Breast epithelium (tissue), 4 donors: ENCODE measurements at places on chromosomes 4 and X.

DNA sequence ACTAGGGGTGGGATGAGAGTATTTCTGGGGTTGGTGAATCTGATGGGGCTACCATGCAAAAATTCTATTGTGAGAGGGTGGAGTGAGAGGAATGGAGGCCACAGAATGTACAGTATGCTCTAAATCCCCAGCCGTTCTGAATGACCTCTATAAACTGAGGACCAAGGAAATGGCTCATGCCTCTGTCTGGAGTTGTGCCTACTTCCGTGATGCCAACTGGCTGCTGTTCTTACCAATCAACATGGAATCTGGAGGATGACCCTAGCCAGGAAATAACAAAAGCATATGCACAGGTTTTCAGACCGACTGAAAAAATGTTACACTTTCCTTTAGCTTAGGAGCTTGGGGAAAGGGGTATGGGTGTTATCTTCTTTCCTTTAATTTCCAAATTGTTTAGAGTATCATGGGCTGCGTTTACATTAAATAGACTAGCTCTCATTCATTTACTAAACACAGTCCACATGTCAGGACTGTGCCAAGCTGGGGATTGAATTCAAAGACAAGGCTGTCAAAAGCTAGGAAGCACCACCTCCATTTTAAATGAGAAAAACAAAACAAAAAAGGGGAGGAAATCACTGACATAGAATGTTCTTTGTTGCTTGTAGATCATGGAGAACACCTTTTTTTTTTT, 20.2 kb upstream of the CCKAR start:
- no peak for DNase-seq

DNA sequence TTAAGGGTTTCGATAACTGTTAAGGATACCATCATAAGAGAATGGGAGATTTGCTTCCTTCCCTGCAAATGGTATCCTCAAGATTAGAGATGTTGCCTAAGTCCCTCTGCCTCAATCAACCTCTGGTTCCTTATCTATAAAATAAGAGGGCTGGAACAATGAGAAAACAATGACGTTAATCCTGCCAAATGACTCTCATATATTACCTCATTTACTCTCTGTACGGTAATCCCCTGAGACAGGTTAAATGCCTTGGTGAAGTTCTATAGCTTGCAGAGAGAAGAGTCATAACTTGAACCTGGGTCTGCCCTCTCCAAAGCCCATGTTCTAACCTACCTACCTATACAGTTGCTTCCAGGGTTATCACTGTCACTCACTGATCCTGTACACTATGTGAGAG, 100.2 kb upstream of the OTUD4 start:
- DNase-seq, result no peak

DNA sequence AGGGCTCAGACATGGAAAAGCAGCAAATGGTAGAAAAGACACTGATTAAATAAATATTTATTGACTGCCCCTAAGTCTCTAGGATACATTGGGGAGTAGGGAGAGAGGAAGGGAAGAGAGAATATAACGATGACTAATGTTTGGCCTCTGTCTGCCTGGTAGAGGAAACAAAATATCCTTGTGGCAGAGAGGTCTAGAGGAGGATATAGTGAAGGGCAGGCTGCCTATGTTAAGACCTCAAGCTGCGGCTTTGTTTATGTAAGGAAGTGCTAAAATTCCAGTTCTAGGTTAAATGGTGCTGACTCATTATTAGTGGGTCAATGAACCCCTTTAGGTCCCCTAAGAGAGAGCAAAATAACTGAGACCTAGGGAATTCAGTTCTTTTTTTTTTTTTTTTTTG, 427.3 kb upstream of the FTHL17 start:
- no peak for DNase-seq

DNA sequence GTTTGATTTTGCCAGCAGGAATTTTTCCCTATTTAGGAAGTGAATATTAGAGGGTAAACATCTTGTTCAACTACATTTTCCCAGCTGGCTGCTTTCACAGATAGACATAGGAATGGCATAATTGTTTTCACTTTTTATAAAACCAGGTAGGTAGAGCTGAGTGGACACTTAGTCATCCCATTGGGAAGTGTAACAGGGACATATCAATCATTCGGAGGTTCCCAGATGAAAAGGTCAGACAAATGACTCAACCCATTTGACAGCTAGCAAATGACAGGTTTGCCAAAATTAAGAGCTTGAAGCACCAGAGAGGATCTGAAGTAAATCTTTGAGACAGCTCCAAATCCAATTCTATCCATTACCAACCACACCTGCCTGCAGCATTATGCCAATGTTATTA, 205.3 kb downstream of the SLC39A8 start:
- no peak for DNase-seq

DNA sequence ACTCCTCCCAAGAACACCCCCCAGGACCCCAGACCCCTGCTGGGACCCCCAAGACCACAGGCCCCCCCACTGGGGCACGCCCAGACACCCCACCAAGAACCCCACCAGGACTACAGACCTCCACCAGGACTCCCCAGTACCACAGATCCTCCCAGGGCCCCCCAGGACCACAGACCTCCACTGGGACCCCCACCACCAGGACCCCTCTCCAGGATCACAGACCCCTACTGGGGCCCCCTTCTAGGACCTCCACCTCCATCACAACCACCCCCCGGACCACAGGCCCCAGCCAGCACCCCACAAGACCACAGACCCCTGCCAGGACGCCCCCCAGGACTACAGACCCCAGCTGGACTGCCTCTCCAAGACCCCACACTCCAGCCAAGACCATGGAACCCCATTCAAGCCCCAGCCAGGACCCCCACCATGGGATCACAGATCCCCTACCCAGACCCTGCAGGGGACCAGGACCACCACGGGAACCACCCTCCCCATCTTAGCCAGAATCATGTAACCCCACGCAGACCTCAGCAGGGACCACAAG, 855 bp upstream of the DHRSX start:
- DNase-seq, result no peak

- no peak for DNase-seq
Observed at GRCh38 chr4:90189178-90189577, 62.0 kb downstream of the CCSER1 start.

GRCh38 chr4:186762361-186762760, 38.7 kb upstream of the FAT1 start:
- DNase-seq, result no peak

DNA sequence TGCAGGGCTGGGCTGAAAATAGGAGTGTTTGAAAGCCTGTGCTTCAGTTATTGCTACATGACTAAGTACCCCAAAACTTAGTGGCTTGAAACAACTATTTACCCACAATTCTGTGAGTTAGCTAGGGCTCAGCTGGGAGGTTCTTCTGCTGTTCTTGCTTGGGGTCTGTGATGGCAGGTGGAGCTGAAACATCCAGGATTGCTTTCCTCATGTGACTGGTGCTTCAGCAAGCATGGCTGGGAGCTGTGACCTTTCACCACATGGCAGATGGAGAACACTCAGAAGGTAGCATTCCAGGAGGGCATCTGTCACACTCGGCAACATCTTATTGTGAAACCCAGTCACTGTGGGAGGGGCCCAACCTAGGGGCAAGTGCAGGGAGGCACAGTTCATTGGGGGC, 57.0 kb upstream of the TBC1D14 start:
- DNase-seq, result no peak

DNA sequence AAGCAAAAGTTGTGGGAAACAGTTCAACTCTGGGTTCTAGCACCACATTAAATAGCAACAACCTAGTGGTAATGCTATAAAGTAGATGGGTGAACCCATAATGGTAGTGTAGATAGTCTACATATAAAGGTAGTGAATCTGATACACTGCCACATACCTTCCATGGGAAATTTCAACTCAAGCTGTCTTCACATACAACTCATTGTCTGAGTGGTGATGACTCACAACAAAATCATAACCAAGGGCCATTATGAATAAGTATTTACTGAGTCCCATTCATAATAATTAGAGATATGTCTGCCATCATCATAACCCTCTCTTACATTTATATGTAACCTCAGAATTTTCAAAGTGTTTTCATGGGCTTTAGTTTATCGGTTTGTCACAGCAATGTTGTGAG, 34.8 kb downstream of the EGF start:
- DNase-seq, result no peak

- no peak for DNase-seq
Observed at GRCh38 chrX:102846544-102847236, 90.4 kb upstream of the RAB40AL start.

GRCh38 chr4:1043162-1043561, 31.7 kb downstream of the FGFRL1 start:
- DNase-seq, result no peak

GRCh38 chr4:175054980-175055379, 136.8 kb downstream of the ADAM29 start:
- no peak for DNase-seq

DNA sequence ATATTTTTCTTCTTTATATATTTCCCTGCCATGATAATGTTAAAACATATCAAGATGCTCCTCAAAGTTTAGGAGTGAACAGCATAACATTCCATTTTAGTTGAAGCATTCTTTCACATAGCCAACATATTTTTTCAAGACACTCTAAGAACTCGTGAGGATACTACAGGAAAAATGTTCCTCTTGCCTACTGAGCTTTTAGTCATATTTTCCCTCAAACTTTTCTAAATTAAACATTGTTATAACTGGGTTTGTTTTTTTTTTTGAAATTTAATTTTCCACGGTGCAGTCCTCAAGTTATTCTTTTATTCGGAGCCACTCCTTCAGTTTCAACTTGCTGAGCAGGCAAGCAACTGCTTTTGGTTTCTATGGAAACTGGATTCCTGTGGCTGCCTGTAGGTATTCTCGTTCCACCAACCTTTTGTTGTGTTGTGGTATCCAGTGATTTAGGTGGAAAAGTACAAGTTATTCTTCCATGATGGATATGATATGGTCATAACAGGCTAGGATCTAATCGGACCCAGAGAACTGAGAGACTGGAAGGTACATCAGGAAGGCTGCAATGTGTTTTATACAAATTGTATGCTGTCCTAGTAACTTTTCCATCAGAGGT, 248.0 kb downstream of the TRIML1 start:
- no peak for DNase-seq

DNA sequence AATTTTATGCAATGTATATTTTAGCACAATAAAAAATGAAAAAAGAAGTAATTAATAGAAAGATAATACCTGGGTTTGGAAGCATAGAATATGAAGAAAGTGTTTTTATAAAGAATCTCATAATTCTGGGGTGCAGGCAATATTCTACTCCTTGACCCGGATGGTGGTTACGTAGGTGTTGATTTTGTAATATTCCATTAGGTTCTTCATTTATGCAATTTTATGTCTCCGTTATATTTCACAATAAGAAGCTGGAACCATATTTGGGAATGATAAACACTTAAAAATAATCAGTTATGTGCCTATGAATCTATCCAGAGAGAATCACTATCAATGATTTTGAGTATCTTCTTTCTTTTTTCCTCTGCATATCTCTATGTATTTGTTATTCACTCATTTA, 38.5 kb downstream of the CHRNA9 start:
- no peak for DNase-seq

DNA sequence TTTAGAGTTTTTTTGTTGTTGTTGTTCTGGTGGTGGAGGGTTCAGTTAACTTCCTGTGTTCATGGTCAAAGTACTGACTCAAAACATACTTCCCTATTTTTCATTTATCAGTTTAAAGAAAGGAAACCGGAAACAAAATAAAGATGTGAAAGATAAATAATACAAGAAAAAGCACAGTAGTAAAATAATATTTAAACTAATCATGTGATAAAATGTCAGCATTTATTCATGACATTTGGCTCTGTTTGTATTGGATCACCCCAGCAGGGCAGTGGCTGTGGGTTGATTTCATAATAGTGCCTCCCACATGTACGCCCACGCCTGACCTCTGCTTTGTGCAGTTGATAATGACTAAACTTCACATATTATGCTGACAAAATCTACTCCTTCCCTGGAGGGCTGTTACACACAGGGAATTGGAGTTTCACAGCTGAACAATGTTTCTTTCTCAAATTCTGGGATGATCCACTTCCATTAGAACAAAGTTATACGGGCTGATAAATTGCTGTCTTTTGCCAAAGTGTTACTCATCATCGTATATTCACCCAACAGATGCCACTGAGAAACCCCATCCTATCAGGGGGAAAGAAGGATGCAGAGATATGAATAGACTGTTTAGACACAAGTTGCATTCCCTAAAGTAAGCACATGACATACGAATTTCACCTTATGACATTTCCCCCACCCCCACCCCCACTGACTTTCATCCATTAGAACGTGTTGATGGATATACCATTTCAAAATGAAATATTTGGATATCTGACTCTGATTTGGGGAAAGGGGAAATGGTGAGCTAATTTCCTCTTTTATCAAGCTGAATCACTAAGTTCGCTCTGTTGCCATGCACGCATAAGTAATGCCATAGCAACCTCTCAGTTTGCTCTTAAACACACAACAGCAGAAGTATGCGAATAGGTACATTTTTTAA, 48.3 kb downstream of the AMELX start:
- DNase-seq, result no peak

DNA sequence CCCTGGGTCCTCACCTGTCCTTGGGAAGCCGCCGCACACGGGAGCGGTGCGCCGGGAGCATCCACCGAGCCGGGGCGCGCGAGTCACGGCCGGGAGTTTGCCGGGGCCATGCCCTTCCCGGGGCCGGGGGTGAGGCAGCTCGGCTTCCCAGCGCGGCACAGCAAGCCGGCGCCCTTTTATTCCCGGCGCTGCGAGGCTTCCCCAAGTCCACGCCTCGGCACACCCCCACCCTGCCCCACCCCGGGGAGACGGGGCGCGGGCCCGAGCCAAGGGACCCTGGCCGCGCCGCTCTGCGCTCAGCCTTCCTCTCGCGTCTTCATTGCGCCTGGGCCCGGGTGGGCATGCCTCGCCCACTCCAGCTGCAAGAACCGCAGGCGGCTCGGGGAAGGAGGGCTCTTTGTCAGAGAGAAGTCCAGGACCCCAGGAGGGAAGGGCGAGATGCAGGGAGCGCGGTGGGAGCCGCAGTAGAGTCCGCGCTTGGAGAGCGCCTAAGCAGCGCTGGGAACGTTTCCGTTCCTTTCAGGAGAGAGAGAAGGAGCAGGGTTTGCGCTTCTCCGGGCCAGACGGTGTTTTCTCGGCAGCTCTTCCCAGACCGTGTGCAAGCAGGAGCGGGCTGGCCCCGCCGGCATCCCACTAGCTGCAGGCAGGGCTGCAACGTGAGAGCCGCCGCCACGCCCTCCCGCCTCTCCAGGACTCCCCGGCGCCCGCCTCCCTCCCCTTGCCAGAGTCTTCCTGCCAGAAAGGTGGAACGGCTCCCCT, at the start of gene MXRA5:
MXRA5 (minus strand) TSS at position 152 of the 759 bp plus-strand sequence. CDS start 2,819 bp downstream, outside the sequence.
- DNase-seq, result no peak

DNA sequence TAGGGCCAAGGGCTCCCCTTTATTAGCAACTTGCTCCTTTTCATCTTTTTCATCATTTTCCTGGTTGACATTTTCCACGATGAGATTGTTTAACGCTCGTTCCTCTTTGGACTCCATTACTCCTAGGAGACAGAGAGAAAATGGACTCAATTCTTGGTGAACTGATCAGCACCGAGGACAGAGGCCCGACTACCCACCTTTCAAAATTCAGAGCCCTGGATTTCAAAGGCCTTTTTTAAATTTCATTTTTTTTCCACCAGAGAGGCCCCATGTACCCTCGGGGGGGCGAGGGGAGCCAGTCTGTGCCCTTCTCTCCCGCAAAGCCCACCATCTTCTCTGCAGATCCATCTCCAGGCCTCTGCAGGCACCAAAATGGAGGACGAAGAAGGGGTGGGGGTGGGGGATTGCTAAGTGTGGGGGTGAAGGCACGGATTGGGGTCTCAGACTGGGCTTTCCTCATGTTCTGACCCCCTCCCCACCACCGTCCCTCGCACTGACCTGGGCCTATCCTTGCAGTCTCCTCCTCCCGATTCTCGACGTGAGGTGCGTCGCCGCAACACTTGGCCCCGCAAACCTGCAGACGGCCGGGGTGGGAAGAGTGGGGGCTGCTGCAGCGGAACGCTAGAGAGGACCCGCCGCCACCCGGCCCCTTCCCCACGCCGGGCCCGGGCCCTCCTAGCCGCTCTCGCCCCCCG, 783 bp downstream of the BEX2 start:
- DNase-seq, result no peak

- no peak for DNase-seq
Observed at GRCh38 chrX:134364711-134365110, 95.3 kb upstream of the HPRT1 start.
